Fibroblast of skin of right biceps (primary cell): ENCODE measurements at places on chromosomes 13 and 19.

- DNase-seq, result no peak
These were observed 16.4 kb downstream of the PLEKHF1 start for GRCh38 chr19:29681422-29682235.

DNA sequence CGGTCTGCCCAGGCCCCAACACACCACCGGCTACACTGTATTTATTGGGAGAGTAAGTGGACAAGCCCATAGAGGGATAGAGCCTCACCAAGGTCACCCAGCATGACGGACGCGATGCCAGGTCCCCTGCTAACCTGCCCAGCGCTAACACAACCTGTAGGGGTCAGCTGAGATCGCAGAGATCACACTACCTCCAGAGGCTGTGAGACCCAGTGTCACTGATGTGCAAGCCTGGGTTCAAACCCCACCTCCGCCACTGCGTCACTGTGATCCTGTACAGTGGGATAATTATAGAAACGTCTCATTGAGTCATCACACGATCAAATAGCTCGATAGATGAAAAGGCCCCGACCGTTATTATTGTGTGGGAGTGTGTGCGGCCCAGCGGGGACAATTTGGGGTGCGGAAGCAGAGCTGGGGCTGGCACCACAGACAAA is 10.6 kb upstream of the TLE2 start:
- DNase-seq, result no peak

GRCh38 chr19:6458695-6459261 is 814 bp downstream of the SLC25A23 start:
- no peak for DNase-seq

DNA sequence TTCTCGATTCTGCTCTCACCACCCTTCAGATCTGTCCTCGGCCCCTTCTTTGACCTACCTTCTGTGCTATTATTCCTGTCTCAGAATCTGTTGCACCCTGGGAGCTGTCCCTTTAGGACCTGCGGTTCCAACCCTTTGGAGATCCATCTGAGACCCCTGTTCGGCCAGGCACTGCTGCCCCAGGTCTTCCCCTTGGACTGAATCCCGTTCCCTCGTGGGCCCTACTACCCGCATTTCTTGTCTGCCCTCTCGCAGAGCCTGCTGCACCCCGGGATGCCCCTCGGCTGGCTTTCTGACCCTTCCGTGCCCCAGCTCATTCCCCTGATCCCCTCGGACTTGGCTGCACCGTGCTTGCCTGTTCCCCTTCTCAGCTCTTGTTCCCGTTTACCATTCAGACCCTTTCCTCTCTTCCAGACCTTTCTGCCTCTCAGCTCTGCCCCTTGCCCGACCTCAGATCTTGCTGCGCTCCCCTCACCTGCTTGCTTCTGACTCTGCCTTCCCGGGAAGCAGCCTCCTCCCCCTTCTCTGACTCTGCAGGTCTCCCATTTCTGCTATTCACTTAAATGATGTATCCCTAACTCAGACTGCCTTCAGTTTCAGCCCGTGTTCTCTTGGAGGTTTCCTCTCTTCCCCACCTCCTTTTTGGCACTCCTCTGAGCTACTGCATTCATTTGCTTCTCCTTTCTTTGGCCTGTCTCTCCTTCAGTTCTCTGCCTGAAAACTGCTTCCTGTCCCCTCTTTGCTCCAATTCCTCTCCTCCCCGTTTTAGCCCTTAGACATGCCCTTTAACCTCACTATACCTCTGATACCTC is 1.1 kb downstream of the ARHGAP35 start:
- DNase-seq, result no peak

GRCh38 chr19:5297272-5297669 is 43.3 kb downstream of the PTPRS start:
- DNase-seq, result no peak

GRCh38 chr19:2096034-2096479 is at the start of gene MOB3A:
Gene MOB3A, minus strand, starts transcription at chr19:2096326. Its CDS starts 17,766 bp downstream, at chr19:2078560.
- peak; percentile 96 for DNase-seq

- no peak for DNase-seq
These were observed 411.0 kb downstream of the HS6ST3 start for GRCh38 chr13:96500953-96501352.

DNA sequence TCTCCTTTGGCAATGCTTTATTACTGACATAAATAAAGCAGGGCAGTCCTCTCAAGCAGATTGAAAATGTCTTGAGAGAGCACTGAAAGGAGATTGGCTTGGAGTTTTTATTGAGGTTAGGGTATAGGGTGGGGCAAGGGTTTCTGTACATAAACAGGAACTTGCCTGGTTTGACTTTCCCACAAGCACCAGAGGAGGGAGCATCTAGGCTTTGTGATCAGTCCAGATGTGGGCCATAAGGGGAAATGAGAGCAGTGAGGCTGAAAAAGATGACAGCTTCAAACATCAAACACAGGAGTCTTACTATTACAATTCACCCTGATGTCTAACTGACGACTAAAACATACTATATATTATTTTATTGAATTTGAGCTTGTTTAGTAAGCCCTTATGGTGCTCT is 260.9 kb downstream of the MTUS2 start:
- no peak for DNase-seq

DNA sequence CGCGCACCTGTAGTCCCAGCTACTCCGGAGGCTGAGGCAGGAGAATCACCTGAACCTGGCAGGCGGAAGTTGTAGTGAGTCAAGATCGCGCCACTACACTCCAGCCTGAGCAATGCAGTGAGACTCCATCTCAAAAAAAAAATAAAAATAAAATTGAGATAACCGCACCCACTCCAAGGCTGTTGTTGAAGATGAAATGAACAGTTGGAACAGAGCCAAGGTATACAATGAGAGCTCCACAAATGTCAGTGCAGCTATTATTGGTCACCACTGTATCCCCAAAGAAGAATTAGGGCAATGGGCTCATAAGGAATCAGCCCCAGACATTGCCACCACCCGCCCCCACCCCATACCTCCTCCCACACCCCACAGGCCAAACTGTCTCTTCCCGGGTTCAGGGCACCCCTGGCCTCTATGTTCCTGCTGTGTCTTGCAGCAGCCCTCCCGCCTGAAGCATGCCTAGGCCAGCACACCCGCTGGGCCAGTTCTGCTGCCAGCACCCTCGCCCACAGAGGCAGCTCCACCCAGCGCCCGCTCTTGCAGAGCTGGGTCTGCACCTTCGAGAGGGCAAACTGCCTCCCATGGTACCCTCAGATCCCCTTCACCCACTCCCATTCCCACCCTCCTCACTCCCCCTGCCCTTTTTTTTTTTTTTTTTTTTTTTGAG is 3.5 kb upstream of the S1PR5 start:
- DNase-seq, result no peak

- no peak for DNase-seq
These were observed 9.8 kb downstream of the TMED1 start for GRCh38 chr19:10826231-10826630.

DNA sequence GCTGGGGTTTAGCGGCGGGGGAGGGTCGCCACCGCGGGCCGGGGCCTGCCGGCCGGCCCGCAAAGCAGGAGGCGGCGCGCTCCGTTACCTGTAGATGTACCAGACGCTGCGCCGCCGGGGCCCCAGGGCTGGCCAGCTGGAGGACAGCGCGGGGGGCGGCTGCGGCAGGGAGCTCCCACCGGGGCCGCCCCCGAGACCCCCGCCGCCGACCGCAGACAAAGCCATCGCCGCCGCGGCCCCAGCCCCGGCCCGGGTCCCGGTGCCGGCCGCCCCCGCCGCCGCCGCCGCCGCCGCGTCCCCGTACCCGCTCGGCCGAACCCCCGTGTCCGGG is 24.8 kb downstream of the SHANK1 start:
- DNase-seq, result no peak

DNA sequence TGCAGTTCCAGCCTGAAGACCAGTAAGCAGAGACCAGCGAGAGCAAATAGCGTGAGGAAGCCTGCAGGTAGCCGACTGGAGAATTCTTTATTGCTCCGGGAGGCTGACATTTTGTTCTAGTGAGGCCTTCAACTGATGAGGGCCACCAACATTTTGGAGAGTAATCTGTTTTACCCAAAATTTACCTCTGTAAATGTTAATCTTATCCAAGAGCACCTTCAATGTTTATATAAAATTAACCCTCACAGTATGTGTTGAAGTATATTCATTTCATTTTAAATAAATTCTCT is 546.4 kb upstream of the SLITRK5 start:
- DNase-seq, result no peak

DNA sequence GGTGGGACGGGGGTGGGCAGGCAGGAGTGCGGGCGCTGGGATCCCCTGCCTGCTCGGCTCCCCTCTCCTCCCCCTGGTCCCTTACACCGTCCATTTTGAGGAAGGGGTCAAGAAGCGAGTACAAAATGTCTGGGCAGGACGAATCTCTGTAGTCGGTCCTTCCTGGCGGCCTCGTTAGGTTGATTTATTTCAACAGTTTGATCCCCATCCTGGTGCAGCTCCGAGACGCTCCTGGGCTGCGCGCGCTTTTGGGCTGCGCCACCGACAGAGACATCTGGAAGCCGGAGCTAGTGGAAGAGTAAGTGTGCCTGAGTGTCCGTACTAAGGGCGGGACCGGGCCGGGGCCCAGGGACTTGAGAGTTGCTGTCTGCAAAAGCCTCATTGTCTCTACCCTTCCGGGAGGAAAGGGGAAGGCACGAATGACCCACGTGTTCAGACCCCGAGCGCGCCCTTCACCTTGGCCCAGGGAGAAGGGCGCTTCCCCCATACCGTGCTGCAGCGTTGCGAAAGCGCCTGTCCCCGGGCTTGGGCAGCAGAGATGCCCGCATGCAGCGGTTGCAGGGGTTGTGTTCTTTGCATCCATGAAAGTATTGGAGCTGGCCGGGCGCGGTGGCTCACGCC is 1.8 kb downstream of the ZNF114 start:
- DNase-seq, result peak; percentile 54

DNA sequence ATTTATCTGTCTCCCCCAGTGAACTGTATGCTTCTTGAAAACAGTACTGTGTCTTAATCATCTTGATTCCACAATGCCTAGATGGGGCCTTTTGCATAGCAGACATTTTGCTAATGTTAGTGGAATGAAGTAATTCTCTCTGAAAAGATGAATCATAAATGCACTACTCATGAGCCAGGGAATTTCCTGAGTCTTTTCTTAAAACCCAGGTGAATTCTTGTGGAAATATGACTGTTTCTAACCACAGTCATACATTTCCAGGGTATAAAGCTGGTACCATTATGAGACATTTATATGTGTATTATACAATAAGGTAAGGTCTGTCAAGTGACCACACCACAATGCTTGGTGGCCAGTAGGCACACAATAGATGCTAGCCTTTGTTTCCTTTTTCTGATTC is 5.5 kb upstream of the KCTD4 start:
- peak; percentile 97 for DNase-seq

- DNase-seq, result no peak
These were observed 51.5 kb downstream of the ATP7B start for GRCh38 chr13:51959773-51960172.

- DNase-seq, result no peak
These were observed 110.5 kb downstream of the ZDHHC20 start for GRCh38 chr13:21348488-21349120.

- DNase-seq, result no peak
These were observed 389.5 kb downstream of the PCDH9 start for GRCh38 chr13:66840621-66841020.

GRCh38 chr13:28557725-28558520 is 63.0 kb upstream of the FLT1 start:
- peak; percentile 97 for DNase-seq

DNA sequence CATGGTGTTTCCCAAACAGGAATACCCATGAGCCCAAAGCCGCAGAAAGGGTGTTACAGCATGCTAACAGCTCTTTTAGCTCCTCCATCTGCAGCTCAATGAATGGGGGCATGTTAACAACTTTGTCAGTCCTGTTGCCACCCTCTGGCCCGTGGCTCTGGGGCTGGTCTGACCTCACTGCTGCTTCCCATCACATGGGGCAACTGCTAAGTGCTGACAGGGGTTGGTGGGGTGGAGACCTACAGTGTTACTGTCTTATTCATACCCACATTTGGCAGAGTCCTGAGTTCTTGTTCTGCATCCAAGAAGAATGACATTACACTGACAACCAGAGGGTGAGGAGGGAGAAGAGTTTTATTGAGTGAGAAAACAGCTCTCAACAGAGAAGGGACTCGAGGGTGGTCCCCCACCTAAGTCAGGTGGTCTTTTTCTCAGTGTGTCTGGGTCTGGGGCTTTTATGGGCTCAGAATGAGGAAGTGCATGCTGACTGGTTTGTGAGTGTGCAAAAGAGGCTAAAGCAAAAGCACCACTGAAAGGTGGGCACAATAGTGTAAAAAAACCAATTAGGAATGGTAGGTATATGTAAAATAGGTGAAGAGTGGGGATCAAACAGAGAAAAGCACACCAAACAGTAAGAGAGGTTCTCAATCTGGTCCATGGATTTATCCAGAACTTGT is 1952.0 kb upstream of the PCDH20 start:
- peak; percentile 1 for DNase-seq

GRCh38 chr13:19981685-19982238 is 23.2 kb downstream of the ZMYM2 start:
- peak; percentile 15 for DNase-seq

- DNase-seq, result no peak
These were observed 17.8 kb upstream of the CABP5 start for GRCh38 chr19:48061401-48062344.

DNA sequence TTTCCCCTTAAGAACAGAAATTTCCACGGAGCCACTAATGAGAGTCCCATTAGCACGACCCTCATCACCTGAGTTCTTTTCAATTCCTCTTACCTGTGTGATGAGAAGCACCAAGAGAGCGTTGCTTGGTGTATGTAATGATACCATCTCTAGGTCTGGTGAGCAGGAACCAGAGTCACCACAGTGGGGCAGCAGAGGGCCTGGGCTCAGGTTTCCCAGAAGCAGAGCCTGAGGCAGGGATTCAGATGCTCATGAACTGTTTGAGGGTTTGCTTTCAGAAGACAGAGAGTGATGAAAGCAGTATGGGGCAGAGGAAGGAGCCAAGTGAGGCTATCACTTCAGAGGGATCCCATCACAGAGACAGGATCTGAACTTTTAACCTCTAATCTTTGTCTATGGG is 3.1 kb upstream of the PTPRH start:
- DNase-seq, result no peak

- no peak for DNase-seq
These were observed 1.3 kb downstream of the ITGBL1 start for GRCh38 chr13:101453784-101454201.

DNA sequence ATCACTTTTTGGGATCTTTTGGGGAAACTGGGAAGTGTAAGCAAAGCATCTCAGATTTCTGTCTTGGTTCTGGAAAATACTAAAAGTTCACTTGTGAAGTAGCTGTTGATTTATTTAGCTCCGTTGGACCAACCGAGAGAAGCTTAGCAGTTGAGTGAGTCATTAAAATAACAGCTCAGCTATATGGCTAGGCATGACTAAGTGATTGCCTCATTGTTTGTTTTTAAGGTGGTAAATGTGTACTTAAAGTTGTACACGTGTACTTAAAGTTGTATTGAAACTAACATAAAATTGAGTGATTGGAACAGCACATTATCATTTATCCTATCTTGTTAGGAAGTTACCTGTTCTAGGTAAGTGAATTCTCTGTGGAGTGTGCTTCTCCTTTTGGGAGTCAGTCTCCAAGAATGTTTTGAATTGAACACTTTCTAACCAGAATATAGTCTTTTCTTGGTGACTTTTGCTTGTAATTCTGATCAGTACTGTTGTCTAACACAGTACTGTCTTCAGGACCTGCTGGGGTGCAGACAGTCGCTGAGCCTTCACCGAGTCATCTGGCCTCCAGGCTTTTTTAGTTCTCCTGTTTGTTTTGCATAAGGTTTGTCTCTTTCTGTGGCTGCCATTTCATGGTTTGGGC is 2.9 kb upstream of the DCUN1D2 start:
- DNase-seq, result peak; percentile 93

GRCh38 chr13:48944221-48944620 is 31.5 kb upstream of the FNDC3A start:
- no peak for DNase-seq

- DNase-seq, result no peak
These were observed 22.3 kb downstream of the ATP4B start for GRCh38 chr13:113635709-113636108.

- DNase-seq, result no peak
These were observed 2284.3 kb upstream of the PCDH20 start for GRCh38 chr13:63699948-63700347.
